ENCODE measurements at places on chromosomes 11 and 22.

GRCh38 chr11:124075841-124076651 lies 34.9 kb upstream of the OR10G7 start:
- DNase-seq: no peak

GRCh38 chr11:115557681-115558080 lies 53.5 kb upstream of the CADM1 start:
- no peak for DNase-seq

- DNase-seq: no peak
Measured at GRCh38 chr22:48605856-48606481, 1221.7 kb downstream of the BRD1 start.

GRCh38 chr11:78615724-78616123 lies 41.1 kb upstream of the NARS2 start:
- no peak for DNase-seq

- DNase-seq: peak; percentile 65
Measured at GRCh38 chr22:23225724-23226496, 45.6 kb downstream of the BCR start.

GRCh38 chr11:32893343-32894148 lies 935 bp downstream of the QSER1 start:
- DNase-seq: peak; percentile 44

DNA sequence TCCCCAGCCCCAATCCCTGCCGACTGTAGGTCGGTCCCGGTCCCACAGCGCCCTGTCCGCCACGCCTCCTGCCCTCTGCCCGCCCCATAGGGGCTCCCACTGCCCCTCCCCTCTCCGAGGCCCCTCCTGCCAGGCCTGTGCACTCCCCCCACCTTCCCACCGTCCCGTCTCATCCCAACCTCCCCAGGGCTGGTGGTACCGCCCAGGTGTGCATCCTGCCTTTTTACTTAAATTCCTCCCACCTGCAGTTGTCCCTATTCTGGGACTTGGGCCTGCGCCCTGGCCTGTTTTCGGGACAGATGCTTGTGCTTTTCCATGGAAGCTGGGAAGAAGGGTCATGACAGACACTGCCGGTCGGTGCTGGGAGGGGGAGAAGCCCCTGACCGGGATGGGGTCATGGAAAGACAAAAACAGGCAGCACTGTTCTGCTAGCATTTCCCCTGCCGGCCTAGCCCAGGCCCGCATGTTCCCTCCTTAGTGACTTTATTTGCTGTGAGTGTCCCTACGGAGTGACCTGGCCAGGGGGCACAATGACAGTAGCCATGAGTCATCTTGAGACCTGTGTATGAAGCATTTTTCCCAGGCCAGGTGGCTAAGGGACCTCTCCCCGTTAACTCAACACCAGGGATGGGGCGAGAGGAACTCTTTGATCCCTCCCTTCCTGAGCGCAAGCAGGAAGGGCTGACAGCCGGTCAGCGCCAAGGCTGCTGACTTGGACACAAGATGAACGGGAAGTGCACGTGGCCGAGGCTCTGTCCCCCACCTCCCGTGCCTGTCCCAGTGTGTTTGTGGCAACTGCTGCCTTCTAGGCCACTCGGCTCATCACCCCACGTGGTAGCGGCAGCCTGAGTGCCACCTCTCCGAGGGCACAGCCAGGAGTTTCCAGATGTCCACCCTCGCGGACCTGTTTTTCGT lies 7.1 kb downstream of the TBX1 start:
- no peak for DNase-seq

GRCh38 chr11:112057170-112057569 lies 16.6 kb downstream of the PIH1D2 start:
- no peak for DNase-seq

DNA sequence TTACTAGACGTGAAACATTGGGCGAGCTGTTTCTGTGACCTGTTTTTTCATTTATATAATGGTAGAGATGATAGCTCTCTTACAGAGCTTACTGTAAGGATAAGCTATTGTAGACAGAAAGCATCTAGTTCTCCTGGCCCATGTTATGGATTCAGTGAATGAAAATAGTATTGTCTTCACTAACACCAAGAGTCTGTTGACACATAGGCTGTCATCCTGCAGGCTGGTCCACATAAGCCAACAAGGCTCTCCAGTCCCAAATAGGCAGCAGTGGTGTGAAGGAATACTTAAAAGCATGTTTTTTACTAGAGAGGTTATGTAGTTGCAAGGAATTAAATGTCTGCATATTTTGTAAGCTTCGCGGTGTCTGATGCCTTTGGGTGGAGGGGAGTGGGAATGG lies 377.8 kb upstream of the CCDC90B start:
- no peak for DNase-seq

Measured in fibroblast of skin of right quadriceps (primary cell).